BJ (cell line): ENCODE measurements at places on chromosomes 11 and 22.

DNA sequence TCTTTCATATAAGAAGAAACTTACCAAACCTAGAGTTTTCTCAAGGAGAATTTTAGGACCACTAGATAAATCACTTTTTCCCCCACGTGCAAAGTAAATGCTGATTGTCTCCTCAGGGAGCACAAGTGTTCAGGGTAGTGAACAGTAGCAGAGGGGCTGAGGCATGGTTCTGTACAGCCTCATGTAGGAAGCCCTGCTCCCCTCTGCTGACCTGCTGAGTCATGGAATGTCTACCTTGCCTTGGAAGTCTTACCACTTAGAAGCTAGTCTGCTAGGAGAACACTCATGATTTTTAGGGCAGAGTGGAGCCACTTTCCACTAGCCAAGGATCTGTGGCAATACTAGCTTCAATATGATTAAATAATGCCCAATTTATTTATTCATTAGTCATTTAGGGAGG lies 2120.6 kb upstream of the RAG2 start:
- no peak for DNase-seq

GRCh38 chr11:47161890-47162289 lies 14.8 kb downstream of the ARFGAP2 start:
- DNase-seq, result no peak

DNA sequence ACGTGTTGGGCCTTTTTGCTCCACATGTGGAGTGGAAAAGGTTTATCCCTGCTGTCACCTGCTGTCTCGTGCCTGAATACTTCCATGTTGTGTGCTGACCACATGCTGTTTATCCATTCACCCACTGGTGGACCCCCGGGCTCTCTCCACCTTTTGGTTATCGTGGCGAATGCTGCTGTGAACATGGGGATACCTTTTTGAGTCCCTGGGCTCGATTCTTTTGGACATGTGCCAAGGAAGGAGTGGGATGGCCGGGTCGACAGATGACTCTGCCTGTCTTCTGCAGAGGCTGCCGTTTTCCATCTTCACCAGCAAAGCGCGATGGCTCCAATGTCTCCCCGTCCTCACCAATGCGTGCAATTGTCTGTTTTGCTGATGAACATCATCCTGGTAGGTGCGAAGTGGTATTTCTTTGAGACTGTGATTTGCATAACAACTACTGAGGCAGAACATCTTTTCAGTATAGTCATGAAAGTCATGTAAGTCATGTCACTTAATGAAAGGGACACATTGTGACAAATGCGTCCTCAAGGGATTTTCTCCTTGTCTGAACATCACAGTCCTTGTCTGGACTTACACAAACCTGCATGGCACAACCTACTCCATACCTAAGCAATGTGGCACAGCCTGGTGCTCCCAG lies 758.7 kb downstream of the BRD1 start:
- DNase-seq, result no peak

GRCh38 chr11:80168796-80169195 lies 728.0 kb upstream of the TENM4 start:
- no peak for DNase-seq

DNA sequence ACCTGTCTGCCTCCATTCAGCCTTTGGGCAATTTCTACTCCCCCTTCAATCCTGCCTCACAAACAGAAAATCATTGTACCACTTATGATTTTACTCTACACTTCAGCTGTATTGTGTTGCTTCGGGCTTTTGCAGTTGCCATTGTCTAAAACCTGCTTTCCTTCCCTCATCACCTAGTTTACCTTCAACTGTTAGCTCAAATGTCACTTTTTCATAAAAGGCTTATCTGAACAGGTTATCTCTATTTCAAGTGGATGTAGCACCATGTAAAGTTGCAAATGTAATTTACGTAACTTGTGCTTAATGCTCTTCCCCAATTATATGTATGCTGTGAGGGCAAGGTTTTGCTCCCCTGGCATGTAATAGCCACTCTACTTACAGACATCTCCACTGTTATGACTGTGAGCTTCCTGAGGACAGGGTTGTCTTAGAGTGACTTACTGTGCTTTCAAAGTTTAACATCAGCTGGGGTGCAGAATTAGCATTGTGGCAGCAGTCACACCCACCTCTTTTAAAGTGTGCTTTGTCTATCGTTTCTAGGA lies 5.4 kb downstream of the RPS25 start:
- no peak for DNase-seq

DNA sequence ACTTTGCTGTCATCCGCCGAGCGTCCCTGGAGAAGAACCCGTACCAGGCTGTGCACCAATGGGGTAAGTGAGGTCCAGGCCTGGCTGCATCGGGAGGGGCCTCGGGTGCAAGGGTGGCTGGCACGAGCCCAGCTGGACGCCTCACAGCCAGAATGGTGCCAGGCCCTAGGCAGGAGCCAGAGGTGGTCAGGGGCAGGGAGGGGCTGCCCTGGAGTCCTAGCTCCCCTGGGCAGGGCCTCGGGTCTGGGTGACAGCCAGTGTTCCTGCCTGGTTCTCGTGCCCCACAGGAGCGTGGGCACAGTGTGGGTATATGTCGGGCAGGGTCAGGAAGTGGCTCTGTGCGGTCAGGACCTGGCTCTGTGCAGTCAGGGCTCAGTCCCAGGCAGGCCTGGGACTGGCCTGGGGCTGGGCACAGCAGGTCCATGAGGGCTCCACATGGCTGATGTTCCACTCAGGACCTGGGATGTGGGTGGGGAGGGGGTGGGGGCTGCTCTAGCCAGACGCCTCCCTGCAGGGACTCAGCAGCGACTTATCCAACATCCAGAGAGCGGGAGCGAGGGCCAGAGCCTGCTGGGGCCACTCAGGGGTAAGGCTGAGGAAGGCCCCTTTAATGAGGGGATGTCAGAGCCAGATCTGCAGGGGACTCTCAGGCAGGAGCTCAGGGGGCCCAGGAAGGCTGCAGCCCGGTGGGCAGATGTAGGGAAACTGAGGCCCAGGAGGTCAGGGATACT lies 1.2 kb downstream of the TSPAN32 start:
- DNase-seq, result no peak

DNA sequence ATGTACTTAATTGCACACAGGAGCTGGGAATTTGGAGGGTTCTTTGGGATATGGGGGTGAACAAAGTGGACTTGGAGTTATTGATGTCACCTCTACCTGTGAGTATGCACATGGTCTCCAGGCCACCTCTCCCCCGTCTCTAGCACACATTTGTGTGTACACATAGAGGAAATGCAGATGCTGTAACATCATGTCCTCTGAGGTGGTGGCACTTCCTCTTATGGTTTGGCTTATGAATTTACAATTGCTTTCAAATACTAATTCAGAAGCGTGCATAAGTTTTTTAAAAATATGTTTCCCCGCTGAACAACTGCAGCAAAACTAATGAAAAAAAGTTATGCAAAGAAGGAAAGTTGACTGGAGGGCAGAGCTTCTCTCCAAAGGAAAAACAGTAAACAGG lies 152.0 kb upstream of the TENM4 start:
- no peak for DNase-seq

- no peak for DNase-seq
Observed at GRCh38 chr11:46917109-46917761, 1.1 kb downstream of the LRP4 start.

GRCh38 chr22:19525666-19526065 lies 1.5 kb upstream of the CLDN5 start:
- DNase-seq, result no peak

DNA sequence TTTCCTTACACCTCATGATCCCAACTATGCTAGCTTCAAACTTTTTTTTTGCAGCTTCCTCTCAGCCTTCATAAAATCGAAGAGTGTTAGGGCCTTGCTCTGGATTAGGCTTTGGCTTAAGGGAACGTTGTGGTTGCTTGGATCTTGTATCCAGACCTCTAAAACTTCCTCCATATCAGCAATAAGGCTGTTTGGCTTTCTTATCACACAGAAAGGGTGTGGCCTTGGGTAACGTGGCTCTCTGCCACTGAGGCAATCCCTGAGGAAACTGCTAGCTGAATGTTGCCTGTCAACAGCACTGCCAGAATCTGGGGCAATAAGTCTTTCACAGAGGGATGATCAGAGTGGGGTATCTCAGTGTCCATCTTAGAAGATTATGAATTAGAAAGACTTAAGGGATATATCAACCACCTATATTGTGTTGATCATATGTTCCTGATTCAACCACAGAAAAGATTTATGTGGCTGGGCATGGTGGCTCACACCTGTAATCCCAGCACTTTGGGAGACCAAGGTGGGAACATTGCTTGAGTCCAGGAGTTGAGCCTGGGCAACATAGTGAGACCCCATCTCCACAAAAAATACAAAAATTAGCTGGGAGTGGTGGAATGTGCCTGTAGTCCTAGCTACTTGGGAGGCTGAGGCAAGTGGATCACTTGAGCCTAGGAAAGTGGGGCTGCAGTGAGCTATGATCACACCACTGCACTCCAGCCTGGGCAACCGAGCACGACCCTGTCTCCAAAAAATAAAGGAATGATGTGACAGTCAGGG lies 12.5 kb upstream of the CUL5 start:
- no peak for DNase-seq

DNA sequence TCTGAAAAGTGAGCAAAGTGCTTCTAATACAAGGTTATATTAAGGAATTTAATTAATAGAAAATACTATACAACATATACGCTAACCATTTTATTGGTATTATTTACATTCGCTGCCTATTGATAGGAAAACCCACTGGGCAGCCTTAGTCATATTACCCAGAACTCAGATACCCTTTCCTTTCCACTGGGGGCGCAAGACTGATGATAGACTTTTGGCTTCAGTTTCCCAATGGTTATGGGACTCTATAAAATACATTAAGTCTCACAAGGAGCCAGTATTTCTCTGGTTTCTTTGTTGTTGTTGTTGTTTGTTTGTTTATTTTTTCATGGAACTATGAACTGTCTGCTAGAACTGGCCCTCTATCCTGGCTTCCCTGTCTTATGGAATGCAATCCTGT lies 471.1 kb upstream of the KIRREL3 start:
- DNase-seq, result no peak

GRCh38 chr11:17538731-17539130 lies 5.5 kb downstream of the USH1C start:
- no peak for DNase-seq

DNA sequence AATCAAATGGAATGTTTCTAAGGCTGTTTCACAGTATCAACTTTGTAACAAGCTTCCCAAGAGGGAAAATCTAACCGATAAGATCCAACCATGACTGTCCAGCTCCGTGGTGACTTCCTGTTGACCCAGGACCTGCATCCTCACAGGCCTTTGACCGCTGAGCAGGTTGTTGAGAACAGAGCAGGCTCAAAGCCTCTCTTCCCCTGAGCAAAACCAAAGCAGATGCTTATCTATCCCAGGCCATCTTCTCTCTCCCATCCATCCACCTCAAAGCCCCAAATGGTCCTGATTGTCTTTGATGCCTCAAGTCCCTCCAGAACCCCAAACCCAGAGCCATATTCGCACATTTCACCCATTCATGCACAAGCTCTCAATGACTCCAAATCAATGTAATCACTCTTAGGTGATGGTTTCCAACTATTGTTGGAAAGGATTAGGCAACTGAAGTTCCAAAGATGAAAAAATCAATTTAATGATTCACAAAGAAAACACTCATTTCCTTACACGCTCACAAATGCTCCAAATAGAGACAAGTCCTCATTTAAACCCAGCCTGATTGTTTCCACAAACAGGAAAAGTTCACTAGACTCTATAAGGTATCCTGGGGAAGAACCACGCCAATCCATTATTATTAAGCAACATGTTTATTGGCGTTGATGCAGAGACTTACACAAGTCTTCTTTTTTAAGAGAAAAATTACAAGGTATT lies 48.7 kb downstream of the C11orf58 start:
- no peak for DNase-seq
